K562 (cell line): ENCODE measurements at places on chromosomes 12 and 14. TPM values are rescaled to one million over a fixed set of nuclear protein-coding genes. Genes with fewer than 3 reads are reported as not detected.

DNA sequence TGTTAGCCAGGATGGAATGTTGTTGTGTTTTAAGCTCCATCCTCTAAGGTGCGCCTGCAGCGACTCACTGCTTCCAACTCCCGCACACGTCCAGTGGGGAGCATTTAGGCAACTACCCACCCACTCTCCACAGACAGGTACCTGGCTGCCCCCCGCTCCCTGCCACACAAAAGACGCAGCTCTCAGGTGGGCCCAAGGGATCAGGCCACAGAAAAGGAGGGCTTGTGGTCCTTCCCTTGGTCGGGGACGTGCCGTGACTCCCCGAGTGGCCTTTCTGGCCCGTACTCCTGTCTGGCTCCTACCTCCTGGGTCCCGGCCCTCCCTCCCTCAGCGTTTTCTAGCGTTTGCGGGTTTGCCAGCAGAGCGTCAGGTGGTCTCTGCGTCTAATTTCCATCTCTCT, 16.2 kb downstream of the TEDC1 start:
- DNase-seq, result no peak

GRCh38 chr12:117161460-117162166, 28.7 kb downstream of the FBXO21 start:
- no peak for DNase-seq

Gene MDM2
- 90.8 and 100 TPM in 2 replicates for total RNA-seq

DNA sequence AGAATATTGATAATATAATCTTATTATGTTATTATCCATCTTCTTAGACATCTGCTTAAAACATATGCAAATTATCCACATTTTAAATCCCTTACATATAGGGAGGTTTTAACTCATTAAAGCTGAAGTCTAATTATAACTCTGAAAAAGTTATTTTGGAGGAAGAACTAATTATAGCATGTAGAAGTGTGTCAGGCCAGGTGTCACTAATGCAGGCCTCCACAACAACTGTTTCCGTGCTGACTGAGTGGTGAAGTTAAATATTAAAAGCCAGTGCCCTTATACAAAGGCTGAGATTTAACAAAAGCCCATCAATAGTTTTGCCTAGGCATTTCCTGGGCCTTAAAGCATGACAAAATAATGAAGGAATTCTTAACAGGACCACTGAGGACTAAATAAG, 157.4 kb downstream of the LRRK2 start:
- DNase-seq, result no peak

DNA sequence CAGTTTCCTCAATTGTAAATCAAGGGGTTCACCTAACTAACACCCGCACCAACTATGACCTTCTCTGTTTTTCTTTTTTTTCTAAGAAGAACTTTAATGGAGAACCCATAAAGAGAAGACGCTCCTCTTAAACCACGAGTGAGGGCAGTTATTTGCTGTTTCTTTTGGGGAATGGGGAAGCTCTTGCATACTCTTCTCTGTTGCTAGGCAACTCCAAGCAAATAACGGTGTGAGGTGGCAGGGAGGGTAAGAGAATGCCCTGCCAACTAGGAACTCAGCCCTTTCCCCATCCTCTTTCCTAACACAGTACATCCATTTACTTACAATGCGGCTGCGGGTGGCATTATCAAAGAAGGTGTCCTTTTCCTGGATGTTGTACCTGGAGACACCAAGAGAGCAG, 114.9 kb downstream of the ANO2 start:
- no peak for DNase-seq

Gene TAS2R42
- total RNA-seq, result not detected in 2 replicates

GRCh38 chr12:104520242-104520900, 63.6 kb downstream of the CHST11 start:
- no peak for DNase-seq

Gene PTGER2
- not detected in 2 replicates for total RNA-seq

DNA sequence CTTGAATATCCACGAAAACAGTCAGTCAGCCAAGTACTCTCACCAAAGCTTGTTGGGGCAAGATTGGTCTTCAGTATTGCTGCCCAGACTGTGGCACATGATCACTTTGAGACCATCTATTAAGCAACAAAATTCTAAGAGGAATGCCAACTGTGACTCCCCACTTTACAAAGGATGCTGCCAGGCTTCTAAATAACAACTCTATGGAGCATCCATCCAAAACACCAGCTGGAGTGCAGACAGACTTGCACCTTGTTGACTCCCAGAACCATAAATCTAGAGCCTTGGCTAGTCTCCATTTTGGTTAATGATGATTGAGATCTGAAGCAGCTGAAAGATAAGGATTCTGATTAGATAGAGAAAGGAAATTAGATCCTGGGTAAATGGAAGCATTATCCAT, 132.8 kb downstream of the DIO2 start:
- DNase-seq, result no peak

GRCh38 chr14:91067186-91067585, 6.7 kb upstream of the RPS6KA5 start:
- DNase-seq, result no peak

DNA sequence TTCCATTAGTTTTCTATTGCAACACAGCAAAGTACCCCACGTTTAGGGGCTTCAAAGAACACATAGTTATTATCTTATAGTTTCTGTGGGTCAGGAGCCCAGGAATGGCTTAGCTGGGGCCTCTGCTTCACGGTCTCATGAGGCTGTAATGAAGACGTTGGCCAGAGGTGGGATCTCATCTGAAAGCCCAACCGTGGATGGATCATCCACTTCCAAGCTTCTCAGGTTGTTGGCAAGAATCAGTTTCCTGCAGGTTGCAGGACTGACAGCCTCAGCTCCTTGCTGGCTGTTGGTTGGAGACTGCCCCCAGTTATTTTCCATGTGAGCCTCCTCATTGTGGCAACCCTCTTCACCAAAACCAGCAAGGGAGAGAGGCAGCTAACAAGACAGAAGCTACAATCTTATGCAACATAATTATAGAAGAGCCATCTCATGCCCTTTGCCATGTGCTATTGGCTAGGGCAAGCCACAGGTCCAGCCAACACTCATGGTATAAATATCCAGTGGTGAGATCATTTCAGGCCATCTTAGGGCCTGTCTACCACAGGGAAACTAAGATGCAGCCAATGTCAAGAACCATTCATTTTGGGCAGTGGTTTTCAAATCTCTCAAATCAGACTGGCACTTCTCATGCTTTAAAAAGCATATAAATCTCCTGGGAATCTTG, 452.4 kb downstream of the MED13L start:
- DNase-seq, result no peak

Gene CD69
- total RNA-seq, result 38.3 and 45.9 TPM in 2 replicates

Gene CLEC14A
- not detected in 2 replicates for total RNA-seq

- DNase-seq, result no peak
These were observed 111.4 kb downstream of the DICER1 start for GRCh38 chr14:95045836-95046430.

DNA sequence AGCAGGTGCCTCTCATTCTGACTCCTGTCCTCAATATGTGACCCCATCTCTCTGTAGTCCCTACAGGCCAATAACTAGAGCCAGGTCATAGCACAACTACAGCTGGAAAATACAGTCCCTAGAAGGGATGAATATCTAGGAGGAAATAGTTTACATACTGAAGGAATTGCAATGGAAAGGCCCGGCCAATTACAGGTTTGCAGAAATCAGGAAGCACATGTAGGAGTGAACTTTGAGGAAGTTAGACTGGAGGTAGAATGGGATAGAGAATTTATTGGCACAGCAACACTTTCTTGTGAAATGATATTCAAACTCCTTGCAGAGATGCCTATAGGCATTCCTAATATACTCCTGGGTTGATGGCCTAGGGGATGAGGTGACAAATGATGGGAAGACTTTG, 257.3 kb downstream of the GRIN2B start:
- DNase-seq, result no peak

Gene PTPN6
- total RNA-seq, result 4.1 and 6.4 TPM in 2 replicates

Gene CCDC85C
- total RNA-seq, result 22.0 and 22.7 TPM in 2 replicates

- DNase-seq, result no peak
These were observed 7.3 kb upstream of the ETNK1 start for GRCh38 chr12:22617630-22618029.

Gene C12orf76
- 13.3 and 13.6 TPM in 2 replicates for total RNA-seq

DNA sequence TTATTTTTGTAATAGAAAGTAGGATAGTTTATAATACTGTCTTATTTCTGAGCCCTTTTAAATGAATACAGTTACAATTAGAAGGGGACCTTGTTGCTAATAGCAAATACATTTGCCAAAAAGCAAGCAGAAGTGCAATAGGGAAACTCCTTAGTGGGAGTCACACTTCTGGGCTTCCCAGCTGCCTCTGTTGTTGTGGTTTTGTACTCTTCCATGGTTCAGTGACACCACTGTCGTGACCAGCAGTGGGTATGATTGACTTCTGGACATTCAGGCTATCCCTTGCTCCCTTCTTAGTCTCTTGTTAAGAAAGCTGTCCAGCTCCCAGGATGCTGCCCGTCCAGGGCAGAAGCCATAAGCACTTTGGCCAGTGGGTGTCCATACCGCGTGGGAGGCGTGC, 22.6 kb downstream of the TCTN1 start:
- no peak for DNase-seq

Gene SLC8A3
- total RNA-seq, result not detected in 2 replicates

- no peak for DNase-seq
These were observed 163.7 kb upstream of the RPH3A start for GRCh38 chr12:112627851-112628250.

Gene GZMH
- total RNA-seq, result not detected in 2 replicates

GRCh38 chr12:123076604-123077297, 74.1 kb downstream of the PITPNM2 start:
- no peak for DNase-seq

- DNase-seq, result no peak
These were observed 34.8 kb upstream of the FRMD6 start for GRCh38 chr14:51616724-51617409.

DNA sequence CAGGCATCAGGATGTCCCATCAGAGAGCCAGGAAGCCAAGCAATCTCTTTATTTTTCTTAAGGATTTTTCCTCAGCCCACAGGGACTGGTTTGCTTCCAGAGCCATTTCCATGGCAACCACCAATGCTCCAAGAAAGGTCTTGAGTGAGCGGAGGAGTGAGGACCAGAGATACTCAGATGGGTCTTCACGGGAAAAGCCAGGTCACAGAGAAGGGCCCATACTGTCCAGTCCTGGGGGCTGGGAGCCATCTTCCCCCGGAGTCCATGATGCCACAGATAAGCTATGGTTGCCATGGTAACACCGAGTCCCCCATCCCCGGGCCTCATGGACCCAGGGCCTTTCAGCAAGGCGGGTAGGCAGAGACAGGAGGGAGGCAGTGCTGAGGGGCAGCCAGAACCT, 28.6 kb downstream of the CMKLR1 start:
- DNase-seq, result peak; percentile 23

GRCh38 chr12:13171921-13172859, 24.3 kb upstream of the EMP1 start:
- DNase-seq, result no peak

GRCh38 chr14:89767131-89767530, 187.4 kb downstream of the EFCAB11 start:
- DNase-seq, result no peak

Gene HSPB8
- 0.13 TPM in 1 of 2 replicates, not detected in the other for total RNA-seq

- no peak for DNase-seq
These were observed 60.4 kb downstream of the TTC9 start for GRCh38 chr14:70702161-70702560.

Gene KRT74
- total RNA-seq, result not detected in 2 replicates

GRCh38 chr14:98018628-98019027, 1221.4 kb downstream of the VRK1 start:
- no peak for DNase-seq

- DNase-seq, result no peak
These were observed 29.0 kb upstream of the SMOC1 start for GRCh38 chr14:69850086-69850735.

DNA sequence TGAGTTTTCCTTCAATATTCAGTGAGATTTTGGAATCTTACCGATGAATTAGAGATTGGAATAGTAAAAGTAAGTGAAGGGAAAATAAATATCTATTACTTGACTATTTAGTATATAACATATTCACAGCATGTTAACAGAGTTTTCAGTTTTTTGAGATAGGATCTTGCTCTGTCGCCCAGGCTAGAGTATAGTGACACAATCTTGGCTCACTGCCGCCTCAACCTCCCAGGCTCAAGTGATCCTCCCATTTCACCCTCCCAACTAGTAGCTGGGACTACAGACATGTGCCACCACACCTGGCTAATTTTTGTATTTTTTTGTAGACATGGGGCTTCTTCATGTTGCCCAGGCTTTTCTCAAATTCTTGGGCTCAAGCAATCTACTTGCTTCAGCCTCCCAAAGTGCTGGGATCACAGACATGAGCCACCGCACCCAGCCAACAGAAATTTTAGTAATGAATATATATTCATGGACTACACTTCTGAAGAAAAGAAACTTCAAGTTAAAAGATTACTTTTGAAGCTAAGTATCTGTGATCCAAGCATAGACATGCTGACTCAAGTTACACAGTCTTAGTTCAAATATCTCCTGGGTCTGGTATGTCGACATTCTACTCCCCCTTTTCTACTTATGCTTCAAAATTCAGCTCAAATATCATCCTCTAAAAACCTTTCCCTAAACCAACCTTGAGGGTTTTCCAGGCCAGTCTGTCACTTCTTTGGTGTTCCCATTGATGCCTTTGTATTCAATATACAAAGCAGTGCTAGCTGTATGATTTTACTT, 13.8 kb downstream of the UBE2N start:
- DNase-seq, result no peak

DNA sequence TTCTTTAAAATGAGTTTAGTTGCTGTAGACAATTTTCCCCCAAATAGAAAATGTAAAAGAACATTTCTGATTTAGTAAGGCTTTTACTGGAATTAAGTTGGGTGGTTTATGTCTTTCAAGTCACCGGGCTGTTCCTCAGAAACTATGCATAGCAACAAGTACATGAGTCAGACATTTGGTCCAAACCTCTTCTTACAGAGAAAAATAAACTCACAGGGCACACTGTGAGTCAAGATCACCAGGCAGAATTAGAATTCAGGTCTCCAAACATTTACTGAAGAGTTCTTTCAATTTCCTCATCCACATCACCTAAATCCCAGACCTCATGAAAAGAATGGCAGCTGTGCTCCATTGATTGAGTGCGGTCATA, 476.1 kb upstream of the SOX5 start:
- no peak for DNase-seq

Gene CMTM5
- total RNA-seq, result not detected in 2 replicates

GRCh38 chr12:108911915-108912314, 32.0 kb downstream of the DAO start:
- no peak for DNase-seq

DNA sequence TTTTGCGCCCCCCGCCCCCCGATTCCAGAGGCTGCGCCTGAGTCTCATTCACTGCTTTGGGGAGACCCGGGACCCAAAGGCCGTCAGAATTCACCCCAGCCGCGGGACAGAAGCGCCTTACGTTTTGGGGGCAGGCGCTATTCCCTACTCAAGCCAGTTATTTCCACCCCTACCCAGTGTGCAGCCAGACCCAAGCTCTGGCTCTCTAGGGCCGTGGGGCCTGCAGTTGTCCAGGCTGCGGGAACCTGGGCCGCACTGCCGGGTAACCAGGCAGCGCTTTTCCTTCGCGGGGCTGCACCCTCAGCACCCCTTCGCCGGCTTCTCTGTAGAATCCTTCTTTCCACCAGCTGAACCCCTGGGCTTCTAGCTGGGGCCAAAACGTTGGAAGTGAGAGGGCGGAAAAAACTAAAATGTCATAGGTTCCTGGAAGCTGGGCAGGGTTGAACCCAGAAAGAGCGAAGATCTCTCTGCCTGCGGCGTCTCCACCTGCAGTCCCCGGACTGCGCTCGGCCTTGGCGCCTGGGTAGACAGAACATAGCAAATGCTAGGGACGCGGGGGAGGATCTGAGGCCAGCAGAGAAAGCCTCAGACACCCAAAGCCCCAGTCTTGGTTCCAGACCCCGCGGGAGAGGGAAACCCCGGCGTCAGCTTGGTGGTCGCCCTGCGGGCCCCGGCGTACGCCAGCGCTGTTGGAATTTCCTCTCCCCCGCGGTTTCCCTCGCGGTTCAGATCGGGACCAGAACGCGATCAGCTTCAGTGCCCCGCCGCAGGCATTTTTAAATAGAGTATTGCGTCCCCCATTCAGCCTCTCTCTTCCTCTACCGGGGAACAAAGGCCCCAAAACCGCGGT, 18.3 kb downstream of the TBX3 start:
- no peak for DNase-seq
